Activated CD8-positive, alpha-beta T cell treated with anti-CD3 and anti-CD28 coated beads for 36 hours (primary cell): ENCODE measurements at places on chromosomes 1 and 21. TPM values are rescaled to one million over a fixed set of nuclear protein-coding genes. Genes with fewer than 3 reads are reported as not detected.

Gene WNT3A
- total RNA-seq = not detected

Gene FRRS1
- 4.0 TPM for total RNA-seq

Gene COL8A2
- 0.83 TPM for total RNA-seq

Gene THEM5
- total RNA-seq = not detected

Gene APOBEC4
- total RNA-seq = not detected

Gene NBPF3
- 9.4 TPM for total RNA-seq

Gene ADAMTS5
- total RNA-seq = not detected

Gene ATP1A2
- total RNA-seq = not detected

Gene CHRNB2
- total RNA-seq = not detected

Gene ANKRD45
- total RNA-seq = not detected

Gene MATN1
- 1.4 TPM for total RNA-seq

Gene CHD5
- 0.63 TPM for total RNA-seq

Gene HIPK1
- 45.1 TPM for total RNA-seq

Gene AKR1A1
- 186 TPM for total RNA-seq

Gene RHCE
- total RNA-seq = 0.50 TPM

Gene OR2T2
- total RNA-seq = not detected

Gene LAMC2
- not detected for total RNA-seq

Gene CLCNKA
- total RNA-seq = not detected

Gene SLC30A10
- not detected for total RNA-seq

Gene KRTAP21-3
- not detected for total RNA-seq

Gene GPR25
- total RNA-seq = 0.29 TPM

Gene NDUFS2
- 85.9 TPM for total RNA-seq

Gene TDRD10
- total RNA-seq = not detected

Gene OXCT2
- 4.2 TPM for total RNA-seq

Gene AMY2B
- total RNA-seq = 6.1 TPM

Gene LCE1C
- total RNA-seq = not detected

Gene TARBP1
- total RNA-seq = 53.9 TPM
